Cerebellum (tissue), 4 donors: ENCODE measurements at places on chromosomes 4 and X. TPM values are rescaled to one million over a fixed set of nuclear protein-coding genes. Genes with fewer than 3 reads are reported as not detected.

- no peak for DNase-seq
Measured at GRCh38 chr4:43776371-43776770, 672.2 kb downstream of the KCTD8 start.

The HHIP gene
- 10.6 TPM for total RNA-seq

GRCh38 chr4:131450572-131451209 is 1698.4 kb upstream of the PCDH10 start:
- no peak for DNase-seq

DNA sequence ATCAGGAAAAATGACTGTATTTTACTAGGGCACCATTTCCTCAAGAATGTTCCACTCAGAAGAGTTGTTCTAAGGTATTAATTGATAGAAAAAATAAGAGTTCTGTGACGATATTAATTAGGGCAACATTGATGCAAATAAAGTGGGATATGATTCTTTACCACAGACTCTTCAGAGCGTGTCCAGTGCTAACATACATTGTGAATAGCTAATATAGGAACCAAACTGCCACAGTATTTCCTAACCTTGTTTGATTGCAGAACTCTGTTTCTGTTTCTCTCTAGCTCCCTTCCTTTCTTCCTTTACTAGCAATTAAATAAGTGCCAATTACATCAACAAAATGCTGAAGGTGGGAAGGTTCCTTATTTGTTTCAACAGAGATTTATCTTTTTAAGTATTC is 154.1 kb upstream of the CPEB2 start:
- DNase-seq, result no peak

DNA sequence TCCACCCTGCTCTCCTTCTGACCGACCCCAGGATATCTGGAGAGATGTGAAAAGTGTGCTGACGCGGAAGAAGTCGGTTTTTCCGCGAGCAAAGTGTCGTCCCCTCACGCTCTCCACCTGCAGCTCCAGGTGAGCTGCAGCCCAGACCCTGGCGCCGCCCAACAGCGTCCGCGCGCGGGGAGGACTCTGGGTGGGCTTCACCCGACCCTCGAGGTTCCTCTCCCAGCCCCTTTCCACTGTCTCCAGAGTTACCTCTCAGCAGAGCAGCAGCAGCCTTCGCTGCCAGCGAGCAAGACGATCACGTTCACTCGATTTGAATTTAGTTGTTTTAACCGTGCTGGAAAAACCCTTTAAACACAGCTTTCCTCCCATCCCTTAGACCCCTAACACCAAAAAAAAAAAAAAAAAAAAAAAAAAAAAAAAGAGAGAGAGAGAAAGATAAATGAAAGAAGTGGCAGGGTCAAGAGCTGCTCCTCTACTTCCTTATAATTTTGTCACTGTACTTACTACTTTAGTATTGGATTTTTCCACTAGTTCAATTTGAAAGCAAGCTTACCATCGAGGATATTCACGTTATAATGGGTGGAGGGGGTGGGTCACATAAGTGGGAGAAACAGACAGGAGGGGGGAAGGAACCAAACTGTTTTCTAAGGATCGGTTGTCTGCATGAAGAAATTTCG is 758 bp upstream of the NR3C2 start:
- peak; percentile 9 for DNase-seq

The PAGE5 gene
- not detected for total RNA-seq

GRCh38 chrX:133698298-133698697 is 283.0 kb upstream of the GPC4 start:
- no peak for DNase-seq

The ADH1A gene
- total RNA-seq, result not detected

- DNase-seq, result no peak
Measured at GRCh38 chrX:39670281-39670680, 427.5 kb downstream of the BCOR start.

The SLC25A31 gene
- total RNA-seq, result not detected

The PLAC1 gene
- total RNA-seq, result not detected

The TXK gene
- total RNA-seq, result 0.27 TPM

- no peak for DNase-seq
Measured at GRCh38 chrX:65610481-65610880, 57.0 kb upstream of the MSN start.

DNA sequence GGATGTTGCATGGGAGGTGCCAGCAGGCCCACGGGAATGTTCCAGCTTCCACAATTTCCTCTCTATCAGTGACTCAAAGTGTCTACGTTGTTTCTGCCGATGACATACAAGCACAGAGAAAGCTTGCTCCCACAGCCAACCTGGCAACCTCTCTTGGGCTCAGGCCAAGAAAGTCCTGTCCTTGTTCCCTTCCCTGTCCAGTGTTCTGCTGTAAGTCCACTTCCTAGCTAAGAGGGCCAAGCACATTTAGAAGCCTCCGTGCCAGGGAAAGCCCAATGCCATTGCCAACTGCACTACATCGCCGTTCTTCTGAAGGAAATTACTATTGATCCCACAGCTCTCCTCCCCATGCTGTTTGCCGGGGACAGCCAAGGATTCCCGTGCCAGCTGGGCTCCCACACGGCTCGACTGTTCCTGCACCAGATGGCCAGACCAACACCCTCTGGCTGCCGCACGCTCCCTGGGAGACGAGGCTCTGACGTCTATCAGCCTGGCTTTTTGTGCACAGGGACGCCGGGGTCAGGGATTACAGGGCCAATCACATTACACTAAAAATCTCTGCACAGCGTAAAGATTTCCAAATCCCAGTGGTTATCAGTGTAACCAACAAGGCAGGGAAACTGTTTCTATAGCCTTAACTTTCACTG is 284.0 kb downstream of the BCOR start:
- peak; percentile 72 for DNase-seq

DNA sequence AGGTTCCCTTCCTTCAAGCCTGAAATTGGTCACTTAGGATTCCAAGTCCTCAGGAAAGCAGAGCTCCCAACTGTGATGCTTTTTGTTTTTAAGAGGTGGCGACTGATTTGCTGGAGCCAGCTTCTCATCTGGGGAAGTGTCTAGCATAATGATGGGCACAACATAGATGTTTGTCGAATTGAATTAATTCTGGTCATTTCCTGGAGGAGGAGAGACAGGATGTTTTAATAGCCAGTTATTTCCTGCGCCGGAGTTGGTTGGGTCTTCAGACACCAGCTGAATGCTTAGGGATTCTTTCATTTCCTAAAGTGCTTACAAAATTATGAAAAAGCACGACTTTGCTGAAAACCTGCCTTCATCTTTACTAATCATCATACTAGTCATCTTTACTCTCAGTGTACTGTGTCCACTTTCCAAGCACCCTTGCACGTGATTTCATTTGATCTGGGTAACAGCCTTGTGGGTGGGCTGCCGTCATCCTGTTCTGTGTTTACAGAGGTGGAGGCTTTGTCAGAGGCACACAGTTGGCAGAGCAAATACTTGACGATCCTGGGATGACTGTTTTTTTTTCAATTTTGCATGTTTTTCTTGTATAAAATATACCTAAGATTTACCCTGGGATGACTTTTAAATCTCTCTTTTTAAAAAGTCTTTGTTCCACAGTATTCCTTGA is 49.5 kb downstream of the RGS12 start:
- no peak for DNase-seq

GRCh38 chr4:76067652-76068286 is 6.7 kb upstream of the ART3 start:
- peak; percentile 56 for DNase-seq

The FAT4 gene
- total RNA-seq, result 83.7 TPM

The GAGE12J gene
- not detected for total RNA-seq

DNA sequence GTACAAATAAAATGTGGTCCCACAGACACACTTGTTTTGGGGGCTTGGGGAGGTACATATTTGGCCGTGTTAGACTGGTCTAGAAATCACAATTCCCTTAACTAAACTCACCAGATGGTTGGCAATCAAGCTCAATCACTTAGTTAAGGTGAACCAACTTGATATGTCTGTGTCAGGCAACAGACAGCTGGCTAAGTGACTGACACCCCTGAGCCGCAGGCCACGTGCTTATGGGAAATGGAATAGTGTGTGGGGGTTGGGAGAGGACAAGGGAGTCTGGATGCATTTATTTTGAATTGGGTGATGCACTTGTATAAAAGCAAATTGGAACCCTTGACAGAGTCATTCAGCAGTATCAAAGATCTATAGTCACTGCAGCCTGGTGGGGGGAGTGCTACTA is 209.0 kb downstream of the HS6ST2 start:
- no peak for DNase-seq

The CCSER1 gene
- 200 TPM for total RNA-seq

The RBPJ gene
- 89.9 TPM for total RNA-seq

The DMRTC1 gene
- total RNA-seq, result not detected

GRCh38 chr4:40952217-40952616 is 202.5 kb downstream of the NSUN7 start:
- no peak for DNase-seq

DNA sequence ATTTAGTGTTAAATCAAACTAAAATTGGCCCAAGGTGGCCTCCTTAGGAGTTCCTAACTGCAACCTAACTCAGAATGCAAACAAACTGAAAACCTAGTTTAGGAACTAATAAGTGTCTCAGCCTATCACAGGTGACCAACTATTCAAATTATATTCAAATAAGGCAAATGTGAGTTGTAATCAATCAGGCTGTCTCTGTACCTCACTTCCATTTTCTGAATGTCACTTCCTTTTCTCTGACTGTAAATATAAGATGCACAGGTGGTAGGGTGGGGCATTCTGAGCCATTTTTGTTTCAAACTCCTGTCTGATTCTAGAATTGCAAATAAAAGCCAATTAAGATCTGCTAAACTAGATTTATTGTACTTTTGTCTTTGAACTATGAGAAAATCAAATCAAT is 401.5 kb downstream of the PPP3CA start:
- no peak for DNase-seq

GRCh38 chr4:17376205-17376604 is 135.7 kb downstream of the QDPR start:
- DNase-seq, result no peak

The CLDN22 gene
- not detected for total RNA-seq

The WDR1 gene
- total RNA-seq, result 54.0 TPM

DNA sequence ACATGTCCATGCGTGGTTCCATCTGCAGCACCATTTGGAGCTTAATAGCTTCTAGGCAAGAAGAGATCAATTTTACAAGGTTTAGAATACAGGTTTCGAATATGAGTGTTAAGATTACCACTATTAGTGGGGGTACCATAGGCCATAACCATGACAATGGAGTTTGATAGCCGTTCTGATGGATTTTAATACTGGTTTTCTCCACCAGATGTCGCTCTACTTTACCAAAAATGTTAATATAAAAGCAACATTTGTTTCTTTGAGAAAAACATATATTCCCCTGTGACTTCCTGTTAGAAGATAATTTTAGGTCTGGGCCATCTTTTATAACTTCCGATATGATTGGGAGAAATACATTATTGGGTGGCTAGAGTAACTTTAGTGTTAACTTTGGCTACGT is 499.7 kb upstream of the POU3F4 start:
- no peak for DNase-seq

- no peak for DNase-seq
Measured at GRCh38 chr4:74541667-74542066, 96.7 kb downstream of the AREG start.

The FAM241A gene
- total RNA-seq, result 1.9 TPM

The MAGEA12 gene
- not detected for total RNA-seq

The JAKMIP1 gene
- total RNA-seq, result 10.7 TPM

GRCh38 chrX:72078411-72078810 is 53.3 kb downstream of the RTL5 start:
- no peak for DNase-seq

The MAGEC3 gene
- 0.54 TPM for total RNA-seq

GRCh38 chr4:149076401-149076800 is 634.2 kb upstream of the NR3C2 start:
- DNase-seq, result no peak

- no peak for DNase-seq
Measured at GRCh38 chrX:150041208-150041607, 102.9 kb upstream of the EOLA2 start.

The SMIM10L2A gene
- total RNA-seq, result 6.8 TPM

The SPIN2B gene
- total RNA-seq, result 5.4 TPM

GRCh38 chrX:72492499-72492898 is 80.1 kb downstream of the HDAC8 start:
- no peak for DNase-seq
